Naive thymus-derived CD8-positive, alpha-beta T cell (primary cell): ENCODE measurements at places on chromosomes 6 and 20. TPM values are rescaled to one million over a fixed set of nuclear protein-coding genes. Genes with fewer than 3 reads are reported as not detected.

GRCh38 chr20:4972506-4973251 lies 28.6 kb downstream of the SLC23A2 start:
- H3K4me3 ChIP-seq = peak overlapping the region; percentile 65
- no peak for DNase-seq
- no peak overlapping the region for H3K27ac ChIP-seq
- peaks cover 34% of the 10 kb centered on the region for H3K36me3 ChIP-seq
- H3K4me1 ChIP-seq = peaks cover 15% of the 10 kb centered on the region

DNA sequence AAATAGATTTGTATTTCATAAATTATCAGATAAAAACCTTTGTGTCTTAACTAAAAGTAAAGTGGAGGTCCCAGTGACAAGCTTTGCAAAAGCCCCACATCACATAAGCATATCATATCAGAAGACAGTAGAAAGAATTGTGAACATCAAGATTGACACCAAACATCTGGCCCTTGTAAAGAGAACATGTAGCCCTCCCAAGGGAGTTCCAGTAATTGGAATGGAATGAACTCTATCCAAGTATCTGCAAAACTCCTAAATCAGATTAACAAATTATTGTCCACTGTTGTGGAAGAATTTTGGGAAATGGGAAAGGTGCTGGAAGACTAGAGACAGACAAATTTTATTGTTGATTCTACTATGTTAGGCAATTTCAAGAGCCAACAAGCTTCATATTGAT lies 268.8 kb downstream of the KCNQ5 start:
- H3K4me3 ChIP-seq = no peak overlapping the region
- no peak for DNase-seq
- no peak overlapping the region for H3K27ac ChIP-seq
- no peaks in the 10 kb centered on the region for H3K27me3 ChIP-seq
- H3K4me1 ChIP-seq = peaks cover 6% of the 10 kb centered on the region
- peaks cover 10% of the 10 kb centered on the region for H3K36me3 ChIP-seq

The TFAP2D gene
- not detected for polyA plus RNA-seq

DNA sequence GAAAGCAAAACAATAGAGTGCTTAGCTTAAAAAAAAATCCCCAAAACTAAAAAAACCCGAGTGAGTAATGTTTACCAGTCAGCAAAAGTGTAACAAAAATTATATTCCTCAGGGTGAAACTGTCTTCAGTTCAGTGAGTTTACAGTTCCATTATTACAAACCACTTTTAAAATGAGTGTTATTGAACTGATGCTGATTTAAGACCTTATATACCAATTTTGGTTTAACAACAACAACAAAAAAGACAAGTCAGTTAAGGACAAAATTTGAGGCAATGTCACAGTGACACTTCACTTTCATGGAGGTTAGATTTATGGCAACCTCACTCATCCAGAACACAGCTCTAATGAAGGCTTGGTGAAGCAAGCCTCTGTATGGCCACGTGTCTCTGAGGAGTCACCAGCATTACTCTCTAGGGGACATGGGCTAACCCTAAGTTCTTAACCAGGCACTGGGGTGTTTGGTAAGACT lies 630.8 kb downstream of the PHF3 start:
- no peak overlapping the region for H3K4me3 ChIP-seq
- no peaks in the 10 kb centered on the region for H3K36me3 ChIP-seq
- DNase-seq = no peak
- no peaks in the 10 kb centered on the region for H3K4me1 ChIP-seq

GRCh38 chr20:25213566-25214425 lies 18.3 kb downstream of the ENTPD6 start:
- peaks cover 2% of the 10 kb centered on the region for H3K4me1 ChIP-seq
- no peak overlapping the region for H3K27ac ChIP-seq
- H3K4me3 ChIP-seq = no peak overlapping the region
- H3K36me3 ChIP-seq = peaks cover 18% of the 10 kb centered on the region
- no peak for DNase-seq

The RAB44 gene
- not detected for polyA plus RNA-seq

The CST4 gene
- not detected for polyA plus RNA-seq

The OVOL2 gene
- not detected for polyA plus RNA-seq

GRCh38 chr6:50963952-50964351 lies 145.3 kb downstream of the TFAP2B start:
- no peaks in the 10 kb centered on the region for H3K36me3 ChIP-seq
- H3K4me3 ChIP-seq = no peak overlapping the region
- no peaks in the 10 kb centered on the region for H3K27me3 ChIP-seq
- H3K4me1 ChIP-seq = no peaks in the 10 kb centered on the region
- DNase-seq = no peak

GRCh38 chr6:3351829-3352524 lies 93.2 kb downstream of the PSMG4 start:
- H3K27me3 ChIP-seq = peaks cover 2% of the 10 kb centered on the region
- no peak for DNase-seq
- H3K4me1 ChIP-seq = peaks cover 52% of the 10 kb centered on the region
- H3K36me3 ChIP-seq = no peaks in the 10 kb centered on the region
- no peak overlapping the region for H3K27ac ChIP-seq

DNA sequence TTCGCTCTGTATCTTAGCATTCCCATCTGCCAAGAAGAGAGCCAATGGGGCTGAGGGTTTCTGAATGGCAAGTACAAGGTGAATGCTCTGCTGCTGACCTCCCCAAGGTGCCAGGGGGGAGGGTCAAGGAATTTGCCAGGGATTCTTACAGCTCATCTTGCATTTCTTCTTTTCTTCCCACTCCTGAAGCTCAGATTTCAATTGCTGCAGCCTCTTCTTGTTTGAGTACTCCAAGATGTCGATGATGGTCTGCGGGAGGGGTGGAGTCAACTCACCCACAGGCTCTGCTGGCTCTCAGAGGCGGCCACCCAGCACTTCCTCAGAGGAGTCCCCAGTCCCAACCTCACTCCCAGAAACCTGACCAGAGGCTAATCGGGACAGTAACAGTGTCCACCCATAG lies 12.4 kb downstream of the C20orf96 start:
- H3K36me3 ChIP-seq = peaks cover 18% of the 10 kb centered on the region
- H3K27me3 ChIP-seq = no peaks in the 10 kb centered on the region
- no peaks in the 10 kb centered on the region for H3K4me1 ChIP-seq

DNA sequence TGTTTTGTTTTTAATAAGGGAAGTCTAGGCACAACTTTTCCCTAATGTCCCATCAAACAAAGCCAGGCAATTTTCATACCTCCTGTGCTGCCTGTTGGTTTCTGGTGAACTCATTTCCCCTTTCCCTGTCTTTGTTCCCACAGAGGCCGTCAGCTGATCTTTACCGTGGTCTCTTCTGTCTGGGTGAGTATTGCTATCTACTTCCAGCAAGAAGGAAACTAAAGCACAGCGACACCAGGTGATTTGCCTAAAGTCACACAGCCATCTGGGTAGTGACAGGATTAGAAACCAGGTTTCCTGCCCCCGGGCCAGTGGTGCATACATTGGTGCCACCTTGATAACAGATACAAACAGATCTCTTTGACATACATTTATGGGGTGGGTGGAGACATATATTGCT lies 59.6 kb downstream of the RAB44 start:
- H3K27ac ChIP-seq = no peak overlapping the region
- no peaks in the 10 kb centered on the region for H3K36me3 ChIP-seq
- H3K4me3 ChIP-seq = no peak overlapping the region
- H3K27me3 ChIP-seq = peaks cover 7% of the 10 kb centered on the region
- peaks cover 72% of the 10 kb centered on the region for H3K4me1 ChIP-seq
- DNase-seq = no peak

The SIM1 gene
- polyA plus RNA-seq = not detected

- H3K27ac ChIP-seq = no peak overlapping the region
- H3K4me1 ChIP-seq = no peaks in the 10 kb centered on the region
- no peak overlapping the region for H3K4me3 ChIP-seq
- DNase-seq = no peak
Measured at GRCh38 chr6:55694148-55694547, 115.2 kb upstream of the HMGCLL1 start.

- no peak overlapping the region for H3K27ac ChIP-seq
- peaks cover 23% of the 10 kb centered on the region for H3K27me3 ChIP-seq
- H3K4me3 ChIP-seq = no peak overlapping the region
- DNase-seq = no peak
Measured at GRCh38 chr6:132931313-132931712, 116.9 kb downstream of the RPS12 start.

The NFYA gene
- polyA plus RNA-seq = 17.0 TPM

DNA sequence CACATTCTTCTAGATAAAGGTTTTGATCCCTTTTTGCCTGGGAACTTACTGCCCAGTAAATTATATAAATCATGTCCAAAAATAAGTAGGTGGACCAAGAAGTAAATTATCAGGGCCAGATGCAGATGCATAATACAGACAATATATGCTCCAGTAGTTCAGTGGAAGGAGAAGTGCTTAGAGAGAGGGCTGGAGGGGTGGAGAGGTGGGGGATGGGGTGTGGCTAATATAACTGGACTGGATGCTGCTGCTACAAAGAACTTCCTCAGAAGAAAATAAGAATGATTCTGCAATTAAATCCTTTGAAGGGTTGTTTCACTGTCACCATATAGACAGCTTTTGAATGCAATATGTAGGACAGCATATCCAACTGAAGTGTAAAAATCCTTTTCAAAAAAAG lies 14.8 kb upstream of the TFAP2D start:
- no peak overlapping the region for H3K4me3 ChIP-seq
- no peaks in the 10 kb centered on the region for H3K4me1 ChIP-seq
- peaks cover 6% of the 10 kb centered on the region for H3K27me3 ChIP-seq
- no peak overlapping the region for H3K27ac ChIP-seq
- DNase-seq = no peak

The ANGPT4 gene
- polyA plus RNA-seq = not detected

GRCh38 chr20:36132802-36133211 lies 21.7 kb upstream of the EPB41L1 start:
- no peak for DNase-seq
- no peaks in the 10 kb centered on the region for H3K36me3 ChIP-seq
- H3K4me3 ChIP-seq = no peak overlapping the region
- H3K27me3 ChIP-seq = no peaks in the 10 kb centered on the region
- H3K4me1 ChIP-seq = no peaks in the 10 kb centered on the region
- H3K27ac ChIP-seq = no peak overlapping the region

GRCh38 chr6:134195164-134195906 lies 122.6 kb downstream of the SGK1 start:
- H3K27ac ChIP-seq = no peak overlapping the region
- H3K36me3 ChIP-seq = no peaks in the 10 kb centered on the region
- no peaks in the 10 kb centered on the region for H3K27me3 ChIP-seq
- H3K4me1 ChIP-seq = peaks cover 24% of the 10 kb centered on the region

The FOXS1 gene
- polyA plus RNA-seq = not detected

DNA sequence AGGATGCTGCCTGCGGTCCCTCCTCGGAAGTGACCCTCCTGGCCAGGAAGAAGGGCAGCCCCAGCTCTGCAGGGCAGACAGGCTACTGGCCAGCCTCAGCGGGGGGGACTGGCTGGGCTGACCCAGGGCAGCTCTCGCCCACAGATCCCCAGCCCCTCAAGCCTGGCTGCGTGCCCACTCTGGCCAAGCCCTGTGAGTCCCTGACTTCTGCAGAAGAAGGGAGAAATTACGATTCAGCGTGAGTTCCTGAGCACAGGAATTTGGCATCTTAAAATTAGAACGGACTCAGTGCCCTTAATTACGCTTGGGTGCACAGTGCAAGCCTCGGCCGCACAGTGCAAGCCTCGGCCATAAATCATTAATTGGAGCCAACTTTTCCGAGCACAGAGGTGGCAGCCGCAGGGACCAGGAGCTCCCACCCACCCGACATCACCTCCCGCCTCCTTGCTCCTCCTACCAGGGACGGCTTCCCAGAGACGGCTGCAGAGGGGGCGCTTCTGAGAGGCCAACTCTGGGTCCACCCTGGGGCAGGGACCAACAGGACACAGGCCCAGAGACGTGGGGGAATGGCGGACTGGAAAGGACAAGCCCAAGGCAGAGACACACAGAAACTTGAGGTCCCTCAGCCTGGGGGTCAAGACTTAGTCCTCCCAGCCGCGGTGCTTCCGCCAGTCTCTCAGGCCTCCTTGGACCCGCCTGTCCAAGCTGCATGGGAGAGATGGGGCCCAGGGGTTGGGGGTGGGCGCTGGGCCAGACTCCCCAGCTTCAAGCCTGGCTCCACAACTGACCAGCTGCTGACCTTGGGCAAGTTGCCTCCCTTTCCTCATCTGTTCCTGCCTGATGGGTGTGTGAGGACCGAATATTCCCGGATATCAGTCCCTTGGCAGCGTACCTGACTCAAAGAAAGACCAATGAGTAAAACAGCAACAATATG lies 165.4 kb downstream of the TAF4 start:
- no peak overlapping the region for H3K4me3 ChIP-seq
- no peaks in the 10 kb centered on the region for H3K27me3 ChIP-seq
- no peaks in the 10 kb centered on the region for H3K4me1 ChIP-seq
- no peak overlapping the region for H3K27ac ChIP-seq
- DNase-seq = no peak
- H3K36me3 ChIP-seq = no peaks in the 10 kb centered on the region

The KCNK5 gene
- not detected for polyA plus RNA-seq

The MARCKS gene
- not detected for polyA plus RNA-seq

The CALHM6 gene
- 13.5 TPM for polyA plus RNA-seq

GRCh38 chr6:148076051-148076450 lies 266.6 kb upstream of the SASH1 start:
- DNase-seq = no peak
- H3K4me1 ChIP-seq = no peaks in the 10 kb centered on the region
- H3K27ac ChIP-seq = no peak overlapping the region
- H3K36me3 ChIP-seq = no peaks in the 10 kb centered on the region

DNA sequence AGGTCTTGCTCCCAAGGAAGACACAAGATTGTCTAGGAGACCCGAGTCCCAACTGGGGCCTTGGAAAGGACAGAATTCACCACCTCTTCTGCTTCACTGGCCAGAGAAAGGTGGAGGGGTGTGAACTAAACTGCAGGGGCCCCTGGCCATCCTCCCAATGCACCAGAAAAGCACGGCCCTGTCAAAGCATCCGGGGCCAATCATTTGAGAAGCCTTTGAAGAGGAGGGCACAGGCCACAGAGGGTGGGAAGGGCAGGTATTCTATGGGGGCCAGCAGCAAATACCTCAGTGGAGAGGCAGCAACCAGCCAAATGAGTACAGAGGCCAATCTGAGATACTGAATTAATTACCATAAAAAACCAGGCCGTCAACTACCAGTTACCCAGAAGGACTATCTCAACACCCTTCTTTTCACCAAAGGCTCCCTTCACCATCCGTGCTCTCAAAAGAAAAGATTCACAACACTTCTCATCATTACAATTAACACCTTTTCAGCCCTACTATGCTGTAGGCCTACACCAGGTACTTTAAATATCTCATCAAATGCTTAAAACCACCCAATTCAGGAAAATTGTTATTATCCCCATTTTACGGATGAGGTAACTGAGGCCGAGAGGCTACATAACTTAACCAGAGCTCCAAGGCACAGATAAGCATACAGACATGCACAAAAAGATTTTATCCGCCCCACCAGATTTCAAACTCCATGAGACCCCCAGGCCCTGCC lies 50.7 kb downstream of the TRERF1 start:
- H3K27me3 ChIP-seq = no peaks in the 10 kb centered on the region
- peak overlapping the region; percentile 30 for H3K4me3 ChIP-seq
- H3K36me3 ChIP-seq = peaks cover 8% of the 10 kb centered on the region
- H3K4me1 ChIP-seq = peaks cover 87% of the 10 kb centered on the region

DNA sequence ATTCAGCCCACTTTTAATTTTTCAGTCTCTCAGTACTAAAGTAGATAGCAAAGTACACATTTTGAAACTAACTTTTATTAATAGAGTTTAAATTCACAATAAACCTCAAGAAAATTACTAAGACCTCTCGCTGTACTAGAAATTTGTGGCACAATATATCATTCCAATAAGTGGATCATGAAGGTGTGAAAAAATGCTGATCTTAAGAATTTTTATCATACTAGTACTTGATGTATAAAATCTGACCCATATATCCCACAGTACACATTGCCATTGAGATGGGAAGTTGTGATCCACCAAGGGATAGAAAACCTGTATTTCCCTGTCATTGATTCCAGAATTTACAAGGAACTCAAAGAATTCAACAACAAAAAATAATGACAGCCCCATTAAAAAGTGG lies 85.7 kb downstream of the DCDC2 start:
- no peak overlapping the region for H3K4me3 ChIP-seq
- no peak overlapping the region for H3K27ac ChIP-seq
- no peaks in the 10 kb centered on the region for H3K36me3 ChIP-seq
- peaks cover under 1% of the 10 kb centered on the region for H3K27me3 ChIP-seq
